ENCODE measurements at places on chromosomes 6 and 20.
A peak's percentile ranks its signal among the peaks of the same experiment; 100 is the strongest.

- peak; percentile 19 for DNase-seq
These were observed 13.8 kb upstream of the SMOC2 start for GRCh38 chr6:168427184-168427583.

DNA sequence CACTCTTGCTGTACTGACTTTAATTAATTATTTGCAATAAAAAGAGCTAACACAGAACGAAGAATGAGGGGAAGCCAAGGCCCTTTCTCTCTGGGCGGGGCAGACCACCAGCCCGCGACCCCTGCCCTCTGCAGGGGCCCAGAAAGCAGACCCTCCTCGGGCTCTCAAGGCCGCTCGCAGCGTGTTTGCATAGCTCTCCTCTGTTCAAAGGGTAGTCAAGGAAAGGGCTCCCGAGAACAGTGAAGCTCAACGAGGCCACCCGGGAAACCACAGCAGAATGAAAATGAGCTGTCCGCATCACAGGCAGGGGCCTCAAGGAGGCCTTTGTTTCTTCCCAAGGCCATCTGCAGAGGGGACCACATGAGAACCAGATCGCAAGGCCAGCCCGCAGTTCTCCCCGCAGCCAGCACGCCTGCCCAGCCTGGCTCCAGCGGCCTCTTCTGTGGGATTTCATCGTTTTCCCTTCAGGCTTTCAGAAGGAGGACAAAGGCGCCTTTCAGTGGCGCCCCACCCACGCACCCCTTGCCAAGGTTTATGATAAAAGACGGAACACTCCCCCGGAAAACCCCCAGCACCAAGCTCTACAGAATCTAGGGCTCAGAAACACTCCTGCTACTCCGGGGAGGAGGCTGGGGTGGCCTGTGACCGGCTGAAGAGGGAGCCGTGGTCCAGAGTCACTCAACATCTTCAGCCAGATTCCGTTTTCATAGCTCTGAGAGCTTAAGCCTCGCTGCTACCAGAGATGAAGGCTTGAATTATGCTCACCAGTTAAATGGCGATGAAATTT lies 25.3 kb downstream of the ACSS1 start:
- DNase-seq, result no peak

DNA sequence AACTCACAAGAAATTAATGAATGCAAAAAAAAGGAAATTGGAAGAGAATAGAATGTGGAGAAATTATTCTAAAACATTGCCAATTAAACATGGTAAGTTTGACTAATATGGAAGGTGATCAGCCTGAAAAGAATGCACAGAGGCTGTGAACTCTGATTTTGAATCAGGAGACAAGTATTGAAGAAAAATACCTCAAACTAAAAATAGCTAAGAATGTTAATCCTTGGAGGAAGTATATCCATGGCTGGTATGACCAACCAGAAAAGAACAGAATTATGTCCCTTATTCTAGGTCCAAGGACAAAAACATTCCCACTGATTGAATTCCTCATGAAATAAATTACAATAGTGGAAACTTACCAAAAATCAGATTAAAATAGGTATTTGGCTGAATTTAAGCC lies 7.3 kb upstream of the RIMS1 start:
- DNase-seq, result no peak

GRCh38 chr6:150735341-150735851 lies 130.1 kb upstream of the MTHFD1L start:
- no peak for DNase-seq

DNA sequence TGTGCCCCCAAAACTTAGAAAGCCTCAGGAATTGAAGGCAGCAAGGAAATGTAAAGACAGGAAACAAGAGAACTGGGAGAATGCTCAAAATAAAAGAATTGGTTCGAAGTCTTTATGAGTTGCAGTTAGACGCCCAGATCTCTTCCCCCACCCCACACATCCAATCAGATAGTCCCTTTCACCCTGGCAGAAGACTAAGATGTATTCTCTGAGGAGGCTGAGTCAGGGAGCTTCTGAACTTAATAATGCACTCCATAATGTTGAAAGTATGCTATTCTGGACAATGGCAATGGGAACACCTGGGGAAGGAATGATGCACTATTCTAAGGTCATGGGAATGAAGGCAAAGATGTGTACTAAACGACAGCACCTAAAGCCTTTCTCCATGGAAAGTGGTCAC lies 173.6 kb downstream of the MTFR2 start:
- DNase-seq, result no peak

DNA sequence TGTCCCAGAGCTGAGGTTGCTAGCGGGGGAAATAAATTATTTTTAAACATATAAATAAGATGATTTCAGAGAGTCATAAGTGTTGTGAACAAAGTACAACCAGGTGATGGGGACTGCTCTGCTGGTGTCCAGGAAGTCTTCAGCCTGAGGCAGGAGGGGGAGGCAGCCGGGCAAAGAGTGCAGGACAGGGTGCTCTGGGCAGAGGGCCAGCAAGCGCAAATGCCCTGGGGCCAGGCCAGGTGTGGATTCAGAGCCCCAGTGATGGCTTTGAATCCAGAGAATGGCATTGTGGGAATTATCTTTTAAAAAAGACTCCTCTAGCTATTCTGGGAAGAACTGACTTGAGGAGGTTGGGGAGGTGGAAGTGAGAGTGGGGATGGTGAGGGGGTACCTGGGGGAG lies 1.6 kb downstream of the CLPSL1 start:
- DNase-seq, result no peak

GRCh38 chr6:113185299-113185698 lies 671.8 kb upstream of the MARCKS start:
- no peak for DNase-seq

GRCh38 chr6:170313716-170314295 lies 7.2 kb downstream of the FAM120B start:
- DNase-seq, result no peak

GRCh38 chr6:90467546-90467945 lies 119.3 kb downstream of the MAP3K7 start:
- DNase-seq, result no peak

DNA sequence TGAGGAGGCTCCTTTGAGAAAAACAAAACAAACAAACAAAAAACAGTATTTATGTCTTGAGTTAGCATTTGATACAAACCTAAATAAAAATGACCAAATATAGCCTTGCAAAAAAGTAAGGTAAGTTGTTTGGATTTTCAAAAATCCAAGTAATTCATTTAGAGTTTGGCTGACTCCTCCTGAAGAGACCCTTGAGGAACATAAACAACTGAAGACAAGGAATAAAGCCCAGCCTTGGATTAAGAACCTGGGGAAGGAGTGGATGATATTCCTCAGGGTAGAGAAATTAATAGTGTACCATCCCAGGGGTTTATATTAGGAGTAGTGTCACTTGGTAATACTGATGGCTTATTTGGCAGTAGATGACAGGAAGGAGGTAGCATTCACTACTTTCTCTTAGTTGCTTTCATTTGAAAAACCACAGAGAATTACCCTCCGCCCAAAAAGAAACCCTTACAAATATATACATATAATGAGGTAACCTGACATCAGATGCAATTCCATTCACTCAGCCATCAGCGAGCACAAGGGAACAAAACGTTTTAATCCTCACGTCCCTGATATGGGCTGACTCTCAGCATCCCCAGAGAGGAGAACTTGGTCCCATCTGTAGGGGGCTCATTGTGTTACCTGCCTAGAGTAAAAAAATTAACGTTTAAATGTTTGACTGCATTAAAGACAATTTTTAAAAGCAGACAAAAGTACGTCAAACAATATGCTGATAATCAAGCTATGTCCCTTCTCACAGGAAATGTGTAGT lies 57.0 kb downstream of the SOBP start:
- no peak for DNase-seq

GRCh38 chr20:46157076-46157592 lies 39.0 kb downstream of the CD40 start:
- no peak for DNase-seq

DNA sequence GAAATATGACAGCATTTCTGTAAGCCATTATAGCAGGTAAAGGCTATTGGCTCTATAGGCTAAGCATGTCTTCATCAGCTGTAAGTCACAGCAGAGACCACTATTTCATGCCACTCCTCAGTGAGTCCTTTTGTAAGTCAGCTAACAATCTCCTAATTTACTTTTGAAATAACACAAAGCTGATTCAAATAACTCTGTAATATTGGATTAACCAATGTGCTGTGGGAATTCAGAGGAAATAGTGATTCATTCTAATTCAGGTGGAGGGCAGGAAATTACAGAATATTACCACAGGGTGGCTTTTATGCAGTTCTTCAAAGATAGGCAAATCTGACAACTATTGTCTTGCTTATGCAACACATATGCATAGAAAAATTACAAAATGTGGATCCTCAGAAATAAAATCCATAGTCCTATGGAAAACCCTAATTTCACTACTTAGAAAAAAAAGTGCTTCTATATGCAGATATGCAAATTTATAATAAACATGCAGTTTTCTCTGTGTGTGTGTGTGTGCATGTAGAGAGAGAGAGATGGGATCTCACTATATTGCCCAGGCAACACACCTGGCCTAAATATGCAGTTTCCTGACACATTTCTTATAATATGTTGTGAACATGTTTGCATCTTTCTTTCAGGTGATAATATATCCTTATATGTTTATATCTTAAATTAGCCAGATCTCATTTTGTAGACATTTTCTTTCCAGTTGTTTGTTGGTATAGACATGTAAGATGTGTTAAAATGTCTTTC lies 4.8 kb upstream of the SMIM28 start:
- no peak for DNase-seq

GRCh38 chr6:33794910-33795623 lies 6.1 kb upstream of the LEMD2 start:
- DNase-seq, result no peak

DNA sequence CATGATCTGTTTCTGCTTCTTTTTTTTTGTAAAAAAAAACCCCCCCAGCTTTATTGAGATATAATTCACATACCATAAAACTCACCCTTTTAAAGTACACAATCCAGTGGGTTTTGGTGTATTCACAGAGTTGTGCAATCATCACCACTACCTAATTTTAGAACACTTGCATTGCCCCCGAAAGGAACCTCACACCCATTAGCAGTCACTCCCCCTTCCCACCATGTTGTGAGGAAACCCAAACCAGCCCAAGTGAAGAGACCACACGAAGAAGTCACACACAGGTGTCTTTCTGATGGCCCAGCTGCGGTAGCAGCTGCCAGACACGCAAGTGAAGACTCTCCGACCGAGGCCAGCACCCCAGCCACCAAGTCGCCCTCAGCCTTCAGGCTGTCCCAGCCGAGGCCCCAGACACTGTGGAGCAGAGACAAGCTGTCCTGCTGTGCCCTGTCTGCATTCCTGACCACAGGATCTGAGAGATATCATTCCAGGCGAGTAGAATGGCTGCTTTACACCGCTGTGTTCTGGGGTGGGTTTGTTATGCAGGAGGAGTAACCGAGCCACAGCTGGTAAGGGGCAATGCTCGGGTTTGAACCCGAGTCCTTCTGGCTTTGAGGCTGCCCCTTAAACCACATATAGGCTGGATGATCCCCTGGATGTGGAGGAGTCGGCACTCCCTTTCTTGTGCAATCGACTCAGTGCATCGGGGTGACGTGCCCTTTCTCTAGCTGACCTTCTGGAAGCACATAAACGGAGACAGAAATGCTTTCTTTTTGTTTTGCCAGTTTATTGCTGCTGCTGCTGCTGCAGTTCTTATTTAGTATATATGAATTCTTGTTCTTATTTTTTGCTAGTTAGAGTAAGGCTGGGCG lies 59.1 kb upstream of the PTPN1 start:
- DNase-seq, result peak; percentile 63

GRCh38 chr20:475463-476357 lies 13.4 kb upstream of the TBC1D20 start:
- no peak for DNase-seq

DNA sequence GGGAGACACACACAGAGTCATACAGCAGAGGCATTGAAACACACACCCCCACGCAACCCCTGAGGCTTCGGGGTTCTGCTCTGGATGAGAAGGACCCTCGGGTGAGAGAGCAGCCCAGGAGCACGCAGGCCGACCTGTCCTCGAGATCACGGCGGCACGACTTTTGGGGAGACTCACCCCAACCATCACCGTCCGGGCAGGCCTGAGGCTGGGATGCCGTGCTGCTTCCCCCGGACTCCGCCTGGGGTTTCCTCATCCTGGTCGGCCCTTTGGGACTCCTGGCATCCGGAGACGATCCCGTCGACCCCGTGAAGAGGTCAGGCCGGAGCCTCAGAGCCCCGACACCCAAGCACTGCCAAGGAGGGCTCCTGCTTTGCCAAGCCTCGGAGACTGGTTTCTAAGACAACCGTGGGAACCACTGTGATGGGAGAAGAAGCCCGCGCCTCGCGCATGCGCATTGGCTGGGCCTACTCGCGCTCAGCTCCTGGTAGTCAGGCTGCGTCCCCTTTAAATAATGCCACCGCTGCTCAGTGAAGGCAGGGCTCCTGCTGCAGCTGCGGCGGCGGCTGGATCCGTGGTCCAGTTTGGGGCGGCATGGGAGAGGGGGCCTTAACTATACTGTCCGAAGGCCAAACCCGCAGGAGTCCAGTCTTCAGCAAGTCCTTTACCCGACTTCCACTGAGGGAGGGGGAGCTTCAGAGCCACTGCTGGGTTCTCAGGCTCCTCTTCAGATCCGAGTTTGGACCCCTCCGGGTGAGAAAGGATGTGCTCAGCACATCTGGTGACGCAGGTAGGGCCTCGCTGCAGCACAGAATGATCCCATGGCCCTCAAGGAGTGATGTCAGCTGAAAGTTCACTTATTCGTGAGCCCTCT lies 171.4 kb upstream of the ZNF337 start:
- peak; percentile 83 for DNase-seq

DNA sequence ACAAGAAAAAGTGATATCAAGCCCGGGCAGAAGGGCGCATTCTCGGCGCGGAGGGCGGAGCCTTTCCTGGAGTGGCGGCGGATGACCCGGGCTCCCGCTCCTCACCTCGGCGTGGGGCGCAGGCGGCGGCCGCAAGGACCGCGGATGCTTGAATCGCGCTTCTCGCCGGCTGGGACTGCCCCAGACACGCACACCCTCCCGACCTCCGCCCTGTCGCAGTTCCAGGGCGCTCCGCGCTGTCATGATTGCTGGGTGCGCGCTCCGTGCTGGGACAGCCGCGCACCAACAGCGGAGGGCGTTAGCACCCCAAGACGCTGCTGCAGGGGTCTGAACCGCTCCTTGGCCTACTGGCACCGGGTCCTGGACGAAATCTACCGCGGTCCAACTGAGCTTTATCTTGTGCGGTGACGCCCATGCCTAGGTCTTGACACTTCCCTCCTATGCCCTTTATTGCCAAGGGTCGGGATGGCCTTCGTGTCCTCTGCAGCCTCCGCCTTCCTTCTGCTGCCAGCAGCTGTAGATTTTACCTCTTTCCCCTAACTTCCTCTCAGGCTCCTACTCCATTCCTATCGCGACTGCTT lies 43.3 kb downstream of the IRAK1BP1 start:
- DNase-seq, result no peak

GRCh38 chr6:47180633-47181032 lies 129.1 kb downstream of the TNFRSF21 start:
- no peak for DNase-seq

Data from activated CD8-positive, alpha-beta memory T cell treated with anti-CD3 and anti-CD28 coated beads for 24 hours (primary cell).